ENCODE measurements at places on chromosomes 2 and 18. TPM values are rescaled to one million over a fixed set of nuclear protein-coding genes. Genes with fewer than 3 reads are reported as not detected.
A peak's percentile ranks its signal among the peaks of the same experiment; 100 is the strongest.

- no peak for DNase-seq
Measured at GRCh38 chr18:36471393-36471792, 173.9 kb downstream of the FHOD3 start.

DNA sequence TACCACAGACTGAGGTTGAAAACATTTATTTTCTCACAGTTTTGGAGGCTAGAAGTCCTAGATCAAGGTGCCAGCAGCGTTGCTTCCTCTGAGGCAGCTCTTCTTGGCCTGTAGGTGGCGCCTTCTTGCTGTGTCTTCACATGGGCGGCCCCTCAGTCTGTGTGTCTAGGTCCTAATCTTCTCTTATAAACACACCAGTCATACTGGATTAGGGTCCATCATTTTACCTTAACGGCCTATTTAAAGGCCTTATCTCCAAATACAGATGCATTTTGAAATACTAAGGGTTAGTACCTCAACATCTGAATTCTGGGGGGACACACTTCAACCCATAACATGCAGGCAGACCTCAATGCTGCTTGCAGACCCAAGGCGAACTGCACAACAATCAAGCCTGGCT lies 4.4 kb upstream of the RMC1 start:
- peak; percentile 60 for DNase-seq

CHST10 gene
- polyA plus RNA-seq: 6.4 TPM

BAZ2B gene
- polyA plus RNA-seq: 52.9 TPM

DNA sequence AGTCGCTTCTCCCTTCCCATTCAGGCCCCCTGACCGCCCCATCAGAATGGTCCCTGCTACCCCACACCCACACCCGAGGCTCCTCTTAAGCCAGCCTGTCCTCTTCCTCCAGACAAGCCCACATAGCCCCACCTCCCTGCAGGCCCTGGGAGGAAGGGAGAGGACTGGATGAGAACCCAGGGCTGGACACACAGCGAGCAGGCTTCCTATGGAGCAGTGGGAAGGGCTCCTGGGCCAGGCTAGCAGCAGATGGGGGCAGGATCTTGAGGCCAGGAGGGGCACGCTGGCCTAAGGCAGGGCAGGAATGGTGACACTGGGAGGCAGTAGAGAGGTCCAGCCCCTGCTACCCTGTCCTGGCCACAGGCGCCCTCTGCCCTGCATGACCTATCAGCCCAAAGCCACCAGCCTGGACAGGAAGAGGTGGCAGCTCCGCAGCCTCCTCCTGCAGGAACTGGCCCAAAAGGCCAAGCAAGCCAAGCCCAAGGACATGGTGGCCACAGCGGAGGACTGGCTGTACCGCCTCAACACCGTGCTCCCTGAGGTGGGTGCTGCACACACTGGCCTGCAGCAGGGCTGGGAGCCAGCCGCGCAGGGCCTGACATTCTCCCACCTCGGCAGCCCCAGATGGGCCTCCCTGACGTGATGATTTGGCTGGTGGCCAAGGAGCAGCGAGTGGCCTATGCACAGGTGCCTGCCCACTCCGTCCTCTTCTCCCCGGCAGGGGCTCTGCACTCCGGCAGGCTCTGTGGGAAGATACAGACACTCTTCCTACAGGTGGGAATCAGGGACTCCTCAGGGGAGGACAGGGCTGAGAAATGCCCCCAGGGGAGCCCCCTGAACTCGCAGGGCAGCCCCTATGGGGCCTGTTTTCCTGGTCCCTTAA lies 43.3 kb downstream of the FER1L5 start:
- DNase-seq: peak; percentile 83

- DNase-seq: peak; percentile 25
Measured at GRCh38 chr2:220533485-220533884, 906.1 kb downstream of the SLC4A3 start.
